ENCODE measurements at places on chromosomes 12 and 14.

- DNase-seq, result no peak
- H3K4me1 ChIP-seq, result no peaks in the 10 kb centered on the region
- no peak overlapping the region for H3K27ac ChIP-seq
- no peak overlapping the region for H3K4me3 ChIP-seq
- no peaks in the 10 kb centered on the region for H3K27me3 ChIP-seq
Observed at GRCh38 chr12:26961803-26962202, 23.5 kb downstream of the FGFR1OP2 start.

- H3K4me1 ChIP-seq, result no peaks in the 10 kb centered on the region
- no peak overlapping the region for H3K27ac ChIP-seq
- no peak for DNase-seq
- no peaks in the 10 kb centered on the region for H3K36me3 ChIP-seq
- H3K4me3 ChIP-seq, result no peak overlapping the region
- H3K27me3 ChIP-seq, result no peaks in the 10 kb centered on the region
Observed at GRCh38 chr12:2372178-2372577, 319.4 kb downstream of the CACNA1C start.

DNA sequence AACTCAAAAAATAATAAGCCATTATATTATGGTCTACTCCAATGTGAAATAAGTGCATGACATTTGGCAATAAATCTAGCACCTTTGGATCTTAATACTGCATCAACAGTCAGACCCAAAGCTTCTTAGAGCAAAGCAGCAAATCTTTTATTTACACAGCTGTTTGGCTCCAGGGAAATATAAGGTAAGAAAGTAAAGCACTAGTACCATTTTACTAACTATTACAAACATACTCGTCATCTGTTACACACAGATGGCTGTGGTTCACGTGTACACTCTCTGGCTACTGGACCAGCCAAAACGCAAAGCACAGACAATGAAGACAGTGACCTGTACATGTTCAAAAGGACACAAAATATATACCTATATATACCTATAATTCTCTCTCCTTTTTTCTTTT is 2.8 kb downstream of the FGD6 start:
- no peaks in the 10 kb centered on the region for H3K27me3 ChIP-seq
- H3K27ac ChIP-seq, result no peak overlapping the region
- no peak overlapping the region for H3K4me3 ChIP-seq
- H3K4me1 ChIP-seq, result no peaks in the 10 kb centered on the region
- H3K36me3 ChIP-seq, result no peaks in the 10 kb centered on the region

DNA sequence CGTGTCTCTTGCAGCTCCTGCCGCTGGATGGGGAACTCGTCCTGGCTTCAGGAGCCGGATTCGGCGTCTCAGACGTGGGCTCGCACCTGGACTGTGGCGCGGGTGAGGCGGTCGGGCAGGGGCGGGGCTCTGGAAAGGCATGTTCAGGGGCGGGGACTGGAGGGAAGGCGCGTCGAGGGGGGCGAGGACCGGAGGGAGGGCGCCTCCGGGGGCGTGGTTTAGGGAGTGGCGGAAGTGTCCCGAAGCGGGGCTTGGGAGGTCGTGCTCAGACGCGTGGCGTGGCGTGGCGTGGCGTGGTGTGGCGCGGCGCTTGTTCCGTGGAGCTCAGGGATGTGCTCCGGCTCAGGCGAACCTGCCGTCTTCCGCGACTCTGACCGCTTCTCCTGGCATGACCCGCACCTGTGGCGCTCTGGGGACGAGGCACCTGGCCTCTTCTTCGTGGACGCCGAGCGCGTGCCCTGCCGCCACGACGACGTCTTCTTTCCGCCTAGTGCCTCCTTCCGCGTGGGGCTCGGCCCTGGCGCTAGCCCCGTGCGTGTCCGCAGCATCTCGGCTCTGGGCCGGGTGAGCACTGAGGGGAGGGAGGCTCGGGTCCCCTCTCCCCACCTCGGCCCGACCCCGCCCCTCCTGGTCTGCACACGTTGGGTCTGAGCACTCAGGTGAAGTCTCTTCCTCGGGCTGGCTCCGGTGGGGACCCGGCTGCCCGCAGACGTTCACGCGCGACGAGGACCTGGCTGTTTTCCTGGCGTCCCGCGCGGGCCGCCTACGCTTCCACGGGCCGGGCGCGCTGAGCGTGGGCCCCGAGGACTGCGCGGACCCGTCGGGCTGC is 6.2 kb downstream of the AMN start:
- peaks cover 11% of the 10 kb centered on the region for H3K4me1 ChIP-seq
- peak overlapping the region; percentile 56 for H3K4me3 ChIP-seq
- no peak overlapping the region for H3K27ac ChIP-seq
- peak; percentile 58 for DNase-seq
- H3K27me3 ChIP-seq, result no peaks in the 10 kb centered on the region

- H3K4me3 ChIP-seq, result no peak overlapping the region
- no peaks in the 10 kb centered on the region for H3K36me3 ChIP-seq
- H3K27ac ChIP-seq, result no peak overlapping the region
- no peak for DNase-seq
- no peaks in the 10 kb centered on the region for H3K4me1 ChIP-seq
Observed at GRCh38 chr12:69694123-69694522, 5.0 kb downstream of the BEST3 start.

DNA sequence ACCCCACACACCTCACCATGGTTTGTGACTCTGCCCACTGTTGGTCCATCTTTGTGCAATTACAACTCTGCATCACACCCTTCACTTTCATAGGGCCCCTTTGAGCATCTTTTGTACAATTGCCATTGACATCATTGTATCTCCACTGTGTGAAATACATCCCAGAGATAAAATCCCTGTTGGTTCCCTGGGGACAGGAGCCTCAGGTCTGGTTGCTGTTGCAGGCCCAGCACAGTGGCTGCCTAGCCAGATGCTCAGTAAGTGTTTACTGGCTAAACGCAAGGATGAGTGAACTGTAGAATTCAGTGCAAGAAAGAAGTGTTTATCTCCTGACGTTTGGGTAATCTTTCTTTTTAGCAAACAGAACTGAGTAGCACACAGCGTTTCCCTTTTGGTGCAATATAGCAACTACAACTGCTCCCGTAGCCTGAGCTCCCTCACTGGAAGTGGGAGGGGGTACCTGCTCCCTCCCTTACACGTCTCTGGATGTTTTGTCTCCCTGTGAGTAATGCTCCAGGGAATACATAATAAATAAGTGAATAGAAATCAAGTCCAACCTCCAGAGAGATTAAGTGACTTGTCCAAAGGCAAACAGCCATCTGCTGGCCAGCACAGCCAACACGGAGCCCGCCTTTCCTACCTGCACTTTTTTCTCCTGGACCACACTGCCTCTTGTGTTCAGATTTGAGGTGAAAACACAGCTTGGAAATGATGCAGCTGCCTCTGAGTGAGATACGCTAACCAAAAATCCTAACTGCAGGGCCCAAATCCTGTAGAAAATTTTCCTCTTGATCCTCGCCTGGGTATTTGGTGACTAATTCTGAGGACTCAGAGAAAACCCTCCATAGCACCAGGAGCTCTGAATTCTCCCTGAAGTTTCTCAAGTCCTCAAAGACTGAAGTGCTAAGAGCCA is 27.4 kb downstream of the GALNT16 start:
- no peaks in the 10 kb centered on the region for H3K4me1 ChIP-seq
- H3K27ac ChIP-seq, result no peak overlapping the region
- no peaks in the 10 kb centered on the region for H3K27me3 ChIP-seq
- no peaks in the 10 kb centered on the region for H3K36me3 ChIP-seq
- no peak for DNase-seq

DNA sequence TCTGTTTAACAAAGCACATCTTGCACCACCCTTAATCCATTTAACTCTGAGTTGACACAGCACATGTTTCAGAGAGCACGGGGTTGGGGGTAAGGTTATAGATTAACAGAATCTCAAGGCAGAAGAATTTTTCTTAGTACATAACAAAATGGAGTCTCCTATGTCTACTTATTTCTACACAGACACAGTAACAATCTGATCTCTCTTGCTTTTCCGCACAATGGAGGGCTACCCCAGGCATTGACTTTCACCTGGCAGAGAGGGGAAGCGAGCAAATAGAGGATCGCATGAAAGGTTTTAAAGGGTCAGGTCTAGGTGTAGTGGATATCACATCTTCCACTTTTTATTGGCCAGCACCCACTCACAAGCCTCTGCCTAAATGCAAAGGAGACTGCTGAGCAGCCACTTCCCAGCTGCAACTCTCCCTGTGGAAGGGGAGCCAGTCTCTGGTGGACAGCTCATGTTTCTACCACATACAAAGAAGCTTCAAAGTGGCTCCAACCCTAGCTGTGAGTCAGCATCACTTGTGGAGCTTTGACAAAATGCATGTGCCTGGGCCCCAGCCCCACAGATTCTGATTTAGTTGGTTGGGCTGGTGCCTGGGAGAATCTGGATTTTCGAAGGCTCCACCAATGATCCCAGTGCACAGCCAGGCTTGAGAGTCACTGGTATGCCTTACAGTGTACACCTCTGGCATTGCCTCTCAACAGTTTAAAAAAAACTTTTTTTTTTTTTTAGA is 7.2 kb upstream of the FNTB start:
- no peaks in the 10 kb centered on the region for H3K36me3 ChIP-seq
- H3K4me1 ChIP-seq, result no peaks in the 10 kb centered on the region
- H3K27me3 ChIP-seq, result no peaks in the 10 kb centered on the region
- H3K4me3 ChIP-seq, result no peak overlapping the region
- DNase-seq, result no peak

DNA sequence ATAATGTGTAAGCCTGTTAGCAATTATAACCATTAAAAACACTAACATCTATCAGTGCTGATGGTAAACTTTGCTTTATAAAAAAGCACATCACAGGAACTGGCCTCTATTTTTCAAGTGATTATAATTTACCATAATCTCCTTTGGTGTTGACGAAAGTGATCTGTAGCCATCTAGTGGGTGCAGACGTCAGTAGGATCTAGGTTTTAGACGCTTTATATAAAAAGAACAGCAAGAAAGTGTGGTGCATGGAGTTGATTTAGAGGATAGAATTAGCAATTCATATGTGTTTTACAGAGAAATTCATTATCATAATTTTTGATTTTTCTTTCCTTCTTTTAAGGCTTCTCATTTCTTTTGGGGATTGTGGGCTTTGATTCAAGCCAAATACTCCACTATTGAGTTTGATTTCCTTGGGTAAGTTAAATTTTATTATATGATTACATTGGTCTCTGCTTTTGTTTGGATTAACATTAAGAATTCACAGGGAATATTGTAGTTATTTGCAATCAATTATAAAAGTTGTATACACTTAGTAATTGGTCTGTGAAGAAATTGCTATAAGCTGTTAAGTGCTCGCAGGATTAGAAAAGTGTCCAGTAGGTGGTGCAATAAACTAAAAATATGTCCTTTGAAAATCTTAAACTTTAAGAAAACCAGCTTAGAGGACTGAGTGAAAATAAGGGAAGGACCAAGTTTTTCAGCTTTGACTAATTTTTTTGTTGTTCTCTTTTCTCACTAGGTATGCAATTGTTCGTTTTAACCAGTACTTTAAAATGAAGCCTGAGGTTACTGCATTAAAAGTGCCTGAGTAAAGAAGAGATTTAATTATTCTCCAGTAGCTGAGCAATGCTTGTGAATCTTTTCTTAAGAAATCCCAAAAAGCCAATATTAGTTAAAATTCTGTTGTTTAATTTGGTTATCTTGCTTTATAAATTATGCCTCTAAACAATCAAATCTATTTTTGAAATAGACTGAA is 59.5 kb downstream of the ETNK1 start:
- peaks cover 9% of the 10 kb centered on the region for H3K4me1 ChIP-seq
- no peaks in the 10 kb centered on the region for H3K36me3 ChIP-seq
- DNase-seq, result no peak
- no peak overlapping the region for H3K27ac ChIP-seq

- no peaks in the 10 kb centered on the region for H3K27me3 ChIP-seq
- H3K4me3 ChIP-seq, result no peak overlapping the region
- no peaks in the 10 kb centered on the region for H3K4me1 ChIP-seq
- DNase-seq, result no peak
Observed at GRCh38 chr14:88212691-88213090, 110.4 kb downstream of the KCNK10 start.

DNA sequence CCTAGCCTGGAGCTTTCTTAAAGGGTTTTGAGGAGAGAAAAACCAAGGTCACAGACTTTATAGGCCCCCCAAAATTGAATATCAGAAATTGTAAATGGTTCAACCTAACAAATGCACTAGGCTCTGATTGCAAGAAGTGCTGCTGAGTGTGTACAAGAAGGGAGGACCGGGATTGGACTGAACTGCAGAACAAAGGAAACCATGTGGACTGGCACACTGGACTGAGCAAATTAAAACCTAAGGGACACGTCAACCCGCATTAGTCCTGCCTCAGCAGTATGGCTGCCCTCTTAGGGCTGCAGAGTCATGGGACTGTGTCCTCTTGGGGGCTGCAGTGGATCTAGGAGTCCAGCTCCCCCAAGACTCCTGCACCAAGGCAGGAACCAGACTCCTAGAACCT is 842 bp upstream of the CISTR start:
- DNase-seq, result no peak
- H3K27me3 ChIP-seq, result no peaks in the 10 kb centered on the region
- peaks cover 19% of the 10 kb centered on the region for H3K4me1 ChIP-seq

DNA sequence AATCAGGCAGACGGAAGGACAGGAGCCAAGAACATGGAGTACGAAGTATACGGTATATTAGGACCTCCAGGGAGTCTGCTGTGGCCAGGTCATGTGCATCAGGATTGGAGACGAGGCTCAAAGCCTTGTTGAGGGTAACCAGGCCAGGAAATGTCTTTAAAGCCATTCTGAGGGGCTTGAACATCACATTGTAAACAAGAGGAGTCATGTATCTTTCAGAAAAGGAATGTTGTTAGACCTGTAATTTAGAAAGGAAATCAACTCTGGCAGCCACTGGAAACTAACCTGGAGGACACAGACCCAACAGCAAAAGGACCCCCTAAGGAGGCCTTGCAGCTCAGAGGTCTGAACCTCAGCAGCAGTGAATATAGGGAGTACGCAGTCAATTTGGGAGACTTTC is 7.5 kb downstream of the MAP3K9 start:
- no peak for DNase-seq
- no peak overlapping the region for H3K4me3 ChIP-seq
- no peaks in the 10 kb centered on the region for H3K4me1 ChIP-seq
- no peaks in the 10 kb centered on the region for H3K27me3 ChIP-seq
- H3K27ac ChIP-seq, result no peak overlapping the region

- H3K4me1 ChIP-seq, result no peaks in the 10 kb centered on the region
- DNase-seq, result no peak
- H3K27ac ChIP-seq, result no peak overlapping the region
- no peaks in the 10 kb centered on the region for H3K36me3 ChIP-seq
- H3K4me3 ChIP-seq, result no peak overlapping the region
- no peaks in the 10 kb centered on the region for H3K27me3 ChIP-seq
Observed at GRCh38 chr14:89012282-89013097, 188.0 kb downstream of the TTC8 start.

DNA sequence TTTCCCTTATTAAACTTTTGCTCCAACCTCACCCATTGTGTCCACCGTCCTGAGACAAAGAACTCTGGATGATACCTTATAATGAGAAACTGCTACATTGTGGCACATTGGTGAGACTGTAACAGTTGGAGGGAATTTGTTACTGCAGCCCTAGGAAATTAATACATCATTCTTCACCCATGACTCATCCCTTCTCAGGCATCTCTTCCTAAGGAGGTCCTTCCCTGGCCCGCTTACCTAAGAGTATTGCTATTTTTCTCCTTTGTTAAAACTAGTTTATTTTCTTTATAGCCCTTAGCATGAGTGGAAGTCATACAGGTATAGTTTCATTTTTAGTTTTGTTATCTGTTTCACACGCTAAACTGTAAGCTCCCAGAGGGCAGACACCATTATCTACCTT is 87.1 kb downstream of the TMEM260 start:
- no peak overlapping the region for H3K27ac ChIP-seq
- no peaks in the 10 kb centered on the region for H3K36me3 ChIP-seq
- H3K4me1 ChIP-seq, result no peaks in the 10 kb centered on the region
